Tibial nerve (tissue), 4 donors: ENCODE measurements at places on chromosomes 3 and 15. TPM values are rescaled to one million over a fixed set of nuclear protein-coding genes. Genes with fewer than 3 reads are reported as not detected.

GRCh38 chr3:108404368-108404767, 106.0 kb downstream of the MYH15 start:
- DNase-seq = no peak

Gene GOLGA8T
- total RNA-seq = not detected

- DNase-seq = no peak
Observed at GRCh38 chr15:91223863-91224262, 123.8 kb downstream of the SV2B start.

GRCh38 chr3:88712552-88712951, 394.9 kb upstream of the EPHA3 start:
- DNase-seq = no peak

- no peak for DNase-seq
Observed at GRCh38 chr3:34377961-34378360, 579.5 kb downstream of the PDCD6IP start.

GRCh38 chr3:49703443-49703927, 14.1 kb downstream of the RNF123 start:
- DNase-seq = no peak
